Thymus (tissue), 14 donors: ENCODE measurements at places on chromosomes 11 and 22.

GRCh38 chr11:63892228-63892627 is 24.7 kb downstream of the RCOR2 start:
- DNase-seq = no peak

GRCh38 chr11:76889411-76889975 is 28.8 kb downstream of the ACER3 start:
- no peak for DNase-seq

- DNase-seq = no peak
Measured at GRCh38 chr11:92861634-92862033, 107.8 kb upstream of the MTNR1B start.

DNA sequence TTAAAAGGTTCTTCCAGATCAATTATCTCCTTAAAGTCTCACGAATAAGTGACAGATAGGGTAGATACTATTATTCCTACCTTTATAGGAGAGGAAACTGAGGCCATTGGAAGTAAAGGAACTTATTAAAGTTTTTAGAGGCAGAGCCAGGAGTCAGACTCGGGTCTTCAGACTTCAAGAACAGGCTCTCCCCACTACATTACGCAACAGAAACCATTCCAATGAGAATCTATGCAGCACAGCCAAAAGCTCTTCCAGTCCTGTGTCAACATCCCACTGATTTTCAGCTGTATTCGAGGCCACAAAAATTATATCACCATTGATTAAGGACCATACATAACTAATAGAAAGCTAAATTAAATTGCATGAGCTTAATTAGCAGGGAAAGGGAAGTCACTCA is 77.4 kb downstream of the RELT start:
- DNase-seq = no peak

GRCh38 chr22:17272511-17272991 is 53.3 kb upstream of the ADA2 start:
- no peak for DNase-seq

GRCh38 chr11:100942016-100942415 is 187.6 kb downstream of the PGR start:
- DNase-seq = no peak

DNA sequence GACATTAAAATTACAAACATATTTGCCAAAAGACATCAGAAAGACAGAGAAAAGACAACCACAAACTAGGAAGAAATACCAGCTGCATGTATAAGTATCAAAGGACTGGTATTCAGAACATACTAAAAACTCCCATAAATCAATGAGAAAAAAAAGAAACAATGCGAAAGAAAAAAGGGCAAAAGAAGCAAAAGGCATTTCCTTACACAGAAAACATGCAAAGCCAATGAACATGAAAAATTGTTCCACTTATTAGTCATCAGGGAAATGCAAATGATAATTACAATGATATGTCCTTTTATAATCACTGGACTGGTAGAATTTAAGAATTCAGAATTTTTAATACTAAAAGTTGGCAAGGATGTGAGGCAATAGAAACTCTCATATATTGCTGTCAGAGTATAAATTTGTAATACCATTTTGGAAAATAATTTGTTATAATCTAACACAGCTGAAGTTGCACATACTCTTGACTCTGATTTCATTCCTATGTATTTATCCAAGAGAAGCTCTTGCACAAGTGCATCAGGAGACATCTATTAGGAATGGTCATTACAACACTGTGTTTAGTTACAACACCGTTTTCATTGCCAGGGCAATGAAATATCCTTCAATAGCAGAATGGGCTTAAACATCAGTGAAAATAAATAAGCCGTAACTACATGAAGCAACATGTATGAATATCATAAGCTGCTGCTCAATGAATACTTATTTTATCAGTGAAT is 279.7 kb downstream of the SWAP70 start:
- no peak for DNase-seq

GRCh38 chr11:19432370-19433061 is 191.8 kb upstream of the E2F8 start:
- DNase-seq = no peak

GRCh38 chr22:44132724-44133123 is 48.0 kb upstream of the PARVG start:
- no peak for DNase-seq

DNA sequence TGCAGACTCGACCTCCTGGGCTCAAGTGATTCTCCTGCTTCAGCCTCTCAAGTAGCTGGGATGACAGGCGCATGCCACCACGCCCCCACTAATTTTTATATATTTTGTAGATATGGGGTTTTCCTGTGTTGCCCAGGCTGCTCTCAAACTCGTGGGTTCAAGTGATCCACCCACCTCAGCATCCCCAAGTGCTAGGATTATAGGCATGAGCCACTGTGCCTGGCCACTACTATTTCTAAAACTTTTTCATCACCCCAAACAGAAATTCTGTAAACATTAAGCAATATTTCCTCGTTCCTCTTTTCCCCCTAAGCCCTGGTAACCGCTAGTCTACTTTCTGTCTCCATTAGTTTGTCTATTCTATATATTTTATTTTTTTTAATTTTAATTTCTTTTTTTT is 9.0 kb upstream of the ATG16L2 start:
- no peak for DNase-seq

- no peak for DNase-seq
Measured at GRCh38 chr11:123564221-123564620, 90.2 kb downstream of the SCN3B start.

GRCh38 chr22:17851759-17852158 is 77.5 kb upstream of the BID start:
- no peak for DNase-seq

DNA sequence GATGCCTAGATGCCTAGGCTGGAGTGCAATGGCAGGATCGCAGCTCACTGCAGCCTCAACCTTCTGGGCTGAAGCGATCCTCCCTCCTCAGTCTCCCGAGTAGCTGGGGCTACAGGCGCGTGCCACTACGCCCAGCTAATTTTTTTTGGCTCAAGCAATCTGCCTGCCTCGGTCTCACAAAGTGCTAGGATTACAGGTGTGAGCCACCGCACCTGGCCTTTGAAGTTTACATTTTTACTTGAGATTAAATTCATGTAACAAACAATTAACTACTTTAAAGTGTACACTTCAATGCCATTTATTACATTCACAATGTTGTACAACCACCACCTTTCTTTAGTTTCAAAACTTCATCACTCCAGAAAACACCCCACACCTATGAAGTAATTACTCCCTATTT is 3.5 kb upstream of the FOSL1 start:
- DNase-seq = no peak

DNA sequence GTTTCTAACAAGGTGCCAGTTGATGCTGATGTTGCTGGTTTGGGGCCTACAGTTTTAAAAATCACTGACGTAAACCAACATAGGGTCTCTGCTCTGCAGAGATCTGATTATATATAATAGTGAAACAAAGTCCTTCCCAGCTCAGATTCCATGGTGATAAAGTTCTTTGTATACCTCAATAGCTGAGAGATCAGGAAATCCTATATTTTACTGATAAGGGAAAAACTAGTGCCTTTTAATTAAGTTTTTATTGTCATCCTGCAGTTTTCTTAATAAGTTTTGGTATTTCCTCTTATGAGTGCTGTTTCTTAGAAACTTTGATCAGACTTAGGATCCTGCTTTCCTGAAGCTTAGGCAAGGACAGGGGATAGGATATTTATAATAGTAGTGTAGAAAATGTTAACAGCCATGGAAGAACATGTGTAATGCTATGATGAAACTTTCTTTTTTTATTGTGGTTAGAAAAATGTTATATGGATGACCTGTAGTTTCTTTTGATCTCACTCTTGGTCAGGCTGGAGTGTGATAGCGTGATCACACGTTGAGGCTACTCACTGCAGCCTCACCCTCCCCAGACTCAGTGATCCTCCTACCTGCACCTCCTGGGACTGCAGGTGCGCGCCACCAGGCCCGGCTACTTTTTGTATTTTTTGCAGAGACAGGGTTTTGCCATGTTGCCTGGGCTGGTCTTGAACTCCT is 14.1 kb downstream of the CAPRIN1 start:
- no peak for DNase-seq

GRCh38 chr11:61106296-61106695 is 4.0 kb downstream of the CD5 start:
- DNase-seq = no peak

DNA sequence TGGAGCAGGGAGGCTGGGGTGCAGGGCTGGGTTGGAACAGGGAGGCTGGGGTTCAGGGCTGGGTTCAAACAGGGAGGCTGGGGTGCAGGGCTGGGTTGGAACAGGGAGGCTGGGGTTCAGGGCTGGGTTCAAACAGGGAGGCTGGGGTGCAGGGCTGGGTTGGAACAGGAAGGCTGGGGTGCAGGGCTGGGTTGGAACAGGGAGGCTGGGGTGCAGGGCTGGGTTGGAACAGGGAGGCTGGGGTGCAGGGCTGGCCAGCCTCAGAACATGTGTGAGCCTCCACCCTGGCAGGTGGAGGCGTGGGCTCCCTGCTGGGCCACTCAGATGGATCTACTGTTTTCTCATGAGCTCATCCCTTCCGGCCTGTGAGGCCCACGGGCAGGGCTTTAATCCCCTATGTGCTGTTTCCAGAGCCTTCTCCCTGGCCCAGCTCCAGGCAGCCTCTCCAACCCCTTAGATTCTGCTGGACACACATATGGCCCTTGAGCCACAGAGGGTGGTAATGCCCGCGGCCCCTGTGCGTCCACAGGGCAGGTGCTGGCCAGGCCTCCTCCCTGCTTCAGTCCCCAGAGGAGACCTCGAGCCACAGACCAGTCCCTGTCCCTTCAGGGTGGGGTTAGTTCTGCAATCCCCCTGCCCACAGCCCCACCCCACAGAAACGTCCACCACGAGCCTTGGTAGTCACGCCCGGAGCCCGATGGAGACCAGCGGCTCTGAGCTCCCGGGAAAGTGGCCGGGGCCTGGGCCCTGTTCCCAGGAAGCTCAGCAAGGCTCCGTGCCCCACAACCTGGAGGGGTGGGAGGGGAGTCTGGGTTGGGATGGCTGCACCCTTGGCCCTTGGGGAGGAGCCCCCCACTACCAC is 197.9 kb downstream of the BRD1 start:
- no peak for DNase-seq

DNA sequence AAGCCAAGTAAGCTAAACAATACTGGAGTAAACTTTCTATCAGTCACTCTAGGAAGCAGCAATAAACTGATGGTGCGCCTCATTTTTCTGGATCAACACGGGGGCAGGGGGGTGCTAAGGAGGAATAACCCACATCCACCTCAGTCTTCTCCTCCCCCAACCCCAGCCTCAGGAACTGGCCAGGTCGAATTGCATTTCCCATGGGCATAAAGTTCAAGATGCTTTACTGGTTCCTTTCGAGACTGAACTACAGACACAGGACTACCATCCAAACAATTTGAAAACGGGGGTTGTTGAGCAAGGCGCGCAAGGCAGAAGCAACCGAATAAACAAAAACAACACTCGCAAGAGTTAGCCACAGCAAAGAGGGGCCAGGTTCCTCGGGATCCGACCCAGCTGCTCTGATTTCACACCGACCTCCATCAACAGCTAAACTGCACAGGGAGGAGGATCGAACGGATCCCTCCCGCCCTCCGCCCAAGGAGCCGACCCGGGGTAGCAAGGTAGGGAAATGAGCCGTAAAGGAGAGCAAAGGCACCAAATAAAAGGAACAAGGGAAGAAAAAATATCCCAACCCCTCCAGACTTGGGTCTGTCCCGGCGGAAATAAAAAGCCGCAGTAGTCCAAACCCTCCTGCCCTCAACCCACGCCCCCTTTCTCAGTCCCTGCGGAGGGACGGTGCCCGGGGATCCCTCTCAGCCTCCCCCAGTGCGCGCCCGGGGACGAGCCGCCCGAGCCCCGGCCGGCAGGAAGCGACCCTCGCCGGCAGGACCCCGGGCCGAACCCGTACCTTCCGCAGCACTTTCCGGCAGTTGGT is 801 bp downstream of the SESN3 start:
- DNase-seq = peak; percentile 51
